ENCODE measurements at places on chromosomes 13 and 19. TPM values are rescaled to one million over a fixed set of nuclear protein-coding genes. Genes with fewer than 3 reads are reported as not detected.
A peak's percentile ranks its signal among the peaks of the same experiment; 100 is the strongest.

The NLRP9 gene
- not detected for total RNA-seq

The COG6 gene
- 10.4 TPM for total RNA-seq

The PTH2 gene
- not detected for total RNA-seq

The GFY gene
- total RNA-seq, result not detected

The SOX21 gene
- total RNA-seq, result not detected

The KLK6 gene
- total RNA-seq, result not detected

The NKG7 gene
- 2.0 TPM for total RNA-seq

The CC2D1A gene
- total RNA-seq, result 7.4 TPM

The EBPL gene
- total RNA-seq, result 48.0 TPM

The ZNF100 gene
- 6.1 TPM for total RNA-seq

The URI1 gene
- 29.5 TPM for total RNA-seq

The LPAR2 gene
- total RNA-seq, result 1.0 TPM

The TTYH1 gene
- 1.1 TPM for total RNA-seq

The ZNF112 gene
- 1.8 TPM for total RNA-seq

The FBXO27 gene
- total RNA-seq, result 3.1 TPM

The NRTN gene
- total RNA-seq, result 3.3 TPM

DNA sequence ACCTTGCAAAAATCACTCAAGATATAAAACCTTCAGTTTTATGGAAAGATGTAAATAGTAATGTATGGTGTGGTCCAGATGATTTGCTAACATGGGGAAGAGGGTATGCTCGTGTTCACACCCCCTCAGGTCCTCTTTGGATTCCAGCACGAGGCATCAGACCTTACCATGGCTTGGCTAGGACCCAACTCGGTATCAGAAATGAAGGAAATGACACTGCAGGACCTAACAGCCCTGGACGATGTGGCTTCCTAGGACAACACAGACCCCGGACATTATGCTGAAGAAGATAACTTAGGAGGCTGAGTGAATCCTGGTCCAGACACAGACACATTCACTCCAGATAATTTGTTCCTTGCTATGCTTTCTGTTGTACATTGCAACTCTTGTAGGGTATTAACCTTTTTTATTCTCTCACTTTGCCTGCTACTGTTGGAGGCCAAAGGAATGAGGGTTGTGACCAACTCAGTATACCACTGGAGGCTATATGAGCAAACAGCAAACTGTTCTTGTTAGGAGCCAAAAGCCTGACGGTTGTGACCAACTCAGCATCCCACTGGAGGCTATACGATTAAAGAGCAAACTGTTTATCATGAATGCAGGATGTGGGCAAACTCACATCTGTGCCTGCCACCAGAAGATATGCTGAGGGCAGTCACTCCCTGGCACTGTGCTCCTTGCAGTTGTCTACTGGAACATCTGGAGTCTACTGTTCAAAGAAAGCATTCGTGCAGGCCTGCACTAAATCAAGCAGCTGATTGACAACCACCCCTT is 121.7 kb downstream of the ZNF429 start:
- DNase-seq, result no peak

GRCh38 chr13:100535426-100536135 is 53.0 kb downstream of the GGACT start:
- no peak for DNase-seq

DNA sequence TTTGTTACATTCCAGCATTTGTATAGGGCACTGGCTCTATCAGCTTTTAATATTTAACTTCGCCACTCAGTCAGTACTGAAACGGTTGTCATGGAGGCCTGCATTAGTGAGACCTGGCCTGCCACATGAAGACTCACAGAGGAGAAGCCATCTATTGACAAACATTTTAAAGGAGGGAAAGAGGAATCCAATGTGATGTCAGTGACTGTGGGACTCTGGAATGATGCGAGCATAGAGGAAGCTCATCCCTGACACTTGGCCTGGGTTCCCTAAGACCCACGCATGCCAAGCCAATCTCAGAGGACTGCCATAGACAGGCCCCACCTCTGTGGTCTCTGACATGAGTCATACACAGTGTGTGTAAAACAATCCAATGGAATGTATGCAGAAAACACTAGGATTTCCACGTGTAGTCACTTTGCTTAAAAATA is 7.9 kb upstream of the DPY19L3 start:
- no peak for DNase-seq

GRCh38 chr19:38900743-38901190 is 998 bp downstream of the NFKBIB start:
- no peak for DNase-seq

GRCh38 chr19:55276720-55277430 is 3.0 kb downstream of the HSPBP1 start:
- DNase-seq, result no peak

GRCh38 chr13:110642291-110642981 is 27.1 kb downstream of the NAXD start:
- no peak for DNase-seq

DNA sequence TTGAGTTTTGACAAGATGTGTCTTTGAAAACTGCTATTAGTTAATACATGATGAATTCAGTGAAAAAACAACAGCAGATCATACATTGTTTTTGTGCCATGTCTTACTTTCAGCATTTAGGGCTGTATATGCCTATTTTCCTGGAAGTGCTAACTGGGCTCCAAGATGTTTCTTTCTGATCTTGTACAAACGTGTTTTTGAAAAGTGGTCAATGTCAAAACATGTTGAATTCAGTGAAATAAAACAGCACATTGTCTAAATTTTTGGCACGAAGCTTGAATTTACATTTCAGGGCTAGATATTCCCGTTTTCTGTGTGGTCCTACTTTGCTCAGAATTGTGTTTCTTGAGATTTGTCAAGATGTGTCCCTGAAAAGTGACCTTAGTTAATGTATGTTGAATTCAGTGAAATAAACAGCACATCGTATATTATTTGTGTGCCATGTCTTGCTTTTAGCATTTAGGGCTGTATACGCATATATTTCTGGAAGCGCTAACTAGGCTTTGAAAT is 14.7 kb upstream of the PARP4 start:
- DNase-seq, result no peak

DNA sequence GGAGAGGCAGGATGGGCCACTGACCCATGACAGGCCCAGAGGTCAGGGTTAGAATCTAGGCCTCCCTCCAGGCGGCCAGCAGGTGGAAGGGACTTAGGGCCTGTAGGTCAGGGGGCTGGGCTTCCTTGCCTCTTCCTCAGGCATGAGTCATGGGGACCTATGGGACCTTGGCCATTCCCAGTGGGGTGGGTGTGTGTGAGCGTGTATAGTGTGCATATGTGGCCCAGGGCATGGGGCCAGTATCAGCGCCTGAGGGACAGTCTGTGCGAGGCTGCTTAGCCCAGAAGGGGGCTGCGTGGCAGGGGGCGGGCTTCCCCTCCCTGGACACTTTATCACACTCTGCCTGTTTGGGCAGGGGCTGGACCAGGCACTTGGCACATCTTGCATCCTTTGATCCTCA is 13.3 kb downstream of the KCTD15 start:
- no peak for DNase-seq

DNA sequence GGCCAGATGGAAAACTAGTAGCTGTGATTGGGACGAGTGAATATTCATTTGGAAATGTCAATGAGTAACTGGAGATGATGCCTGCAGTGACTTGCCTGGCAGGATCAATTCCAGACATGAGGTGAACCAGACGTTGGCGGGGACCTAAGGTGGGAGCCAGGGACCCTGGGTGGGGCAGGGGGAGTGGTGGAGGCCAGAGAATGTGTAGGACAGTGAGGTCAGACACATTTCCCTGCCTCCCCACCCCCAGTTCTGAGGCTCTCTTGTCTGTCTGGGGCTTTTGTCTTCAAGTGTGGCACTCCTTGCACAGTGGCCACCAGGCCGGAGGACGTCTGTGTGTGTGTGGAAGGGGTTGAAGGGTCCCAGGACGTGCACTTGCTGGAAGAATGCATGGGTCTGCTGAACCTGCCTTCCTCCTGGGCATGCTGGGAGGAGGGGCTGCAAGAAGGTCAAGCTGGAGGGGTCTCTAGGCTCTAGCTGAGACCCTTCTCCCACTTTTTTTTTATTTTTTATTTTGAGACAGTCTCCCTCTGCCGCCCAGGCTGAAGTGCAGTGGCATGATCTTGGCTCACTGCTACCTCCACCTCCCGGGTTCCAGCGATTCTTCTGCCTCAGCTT is 51.6 kb downstream of the CHST8 start:
- DNase-seq, result no peak

DNA sequence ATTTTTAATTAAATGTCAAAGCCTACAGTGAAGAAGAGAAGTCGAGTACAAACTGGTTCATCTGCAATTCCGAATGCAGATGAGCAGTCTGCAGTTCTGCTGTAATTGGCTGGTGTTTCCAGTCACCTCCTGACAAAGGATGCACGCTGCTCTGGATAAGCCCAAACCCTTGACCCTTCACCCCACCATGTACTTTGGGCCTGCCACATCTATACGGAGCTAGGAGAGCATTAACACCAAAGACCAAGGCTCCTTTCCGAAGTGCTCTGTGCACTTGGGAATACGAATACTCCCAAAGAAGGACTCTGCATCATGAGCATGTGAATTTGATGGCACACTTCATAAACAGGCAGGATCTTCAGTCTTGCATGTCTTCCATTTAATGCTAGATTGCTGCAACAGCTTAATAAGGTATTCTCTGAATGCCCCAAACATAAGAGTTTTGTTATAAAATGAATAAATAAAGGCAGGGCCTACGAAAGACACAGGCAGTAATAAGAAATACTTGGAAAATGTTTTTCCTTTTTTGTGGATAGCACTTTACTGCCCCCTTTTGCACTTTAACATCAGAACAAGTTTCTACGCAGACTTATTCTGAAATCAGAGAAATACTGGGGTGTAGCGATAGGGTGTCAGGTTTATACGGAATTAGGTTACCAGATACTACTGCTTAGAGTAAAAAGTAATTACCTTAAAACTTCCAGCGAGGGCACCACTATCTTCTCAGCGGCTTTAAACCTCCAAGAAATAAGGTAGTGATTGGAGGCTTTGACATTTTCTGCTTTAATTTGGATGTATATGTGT is 15.0 kb downstream of the EFNB2 start:
- DNase-seq, result no peak

- no peak for DNase-seq
These were observed 6.8 kb upstream of the GRIN3B start for GRCh38 chr19:993361-993830.

DNA sequence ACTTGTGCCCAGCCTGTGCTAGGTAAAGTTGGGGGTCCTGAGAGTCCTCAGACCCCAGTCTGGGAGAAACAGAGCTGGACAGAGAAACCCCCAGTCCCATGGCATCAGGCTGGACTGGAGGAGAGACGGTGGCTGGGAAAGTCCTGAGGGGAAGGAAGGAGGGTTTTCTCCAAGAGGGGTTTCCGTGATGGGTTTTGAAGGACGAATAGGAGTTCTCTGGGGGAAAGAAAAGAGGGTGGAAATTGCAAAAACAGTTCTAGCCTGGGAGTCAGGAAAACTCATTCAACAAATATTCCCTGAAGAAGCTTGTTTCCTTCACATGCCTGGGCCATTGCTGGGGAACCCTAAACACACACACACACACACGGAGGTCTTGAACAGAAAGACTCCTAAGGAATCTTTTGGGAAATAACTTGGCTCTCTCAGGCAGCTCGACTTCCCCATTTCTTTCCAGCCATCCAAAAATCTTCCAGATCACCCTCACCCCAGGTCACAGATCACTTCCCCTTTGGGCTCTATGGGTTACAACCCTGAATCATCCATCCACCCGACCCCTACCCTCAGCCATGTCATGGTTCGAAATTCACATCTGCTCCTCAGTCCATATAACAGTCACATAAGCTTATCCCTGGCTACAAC is 47.5 kb downstream of the COLGALT1 start:
- DNase-seq, result no peak

- DNase-seq, result no peak
These were observed 43.4 kb upstream of the NFIC start for GRCh38 chr19:3323026-3323425.

DNA sequence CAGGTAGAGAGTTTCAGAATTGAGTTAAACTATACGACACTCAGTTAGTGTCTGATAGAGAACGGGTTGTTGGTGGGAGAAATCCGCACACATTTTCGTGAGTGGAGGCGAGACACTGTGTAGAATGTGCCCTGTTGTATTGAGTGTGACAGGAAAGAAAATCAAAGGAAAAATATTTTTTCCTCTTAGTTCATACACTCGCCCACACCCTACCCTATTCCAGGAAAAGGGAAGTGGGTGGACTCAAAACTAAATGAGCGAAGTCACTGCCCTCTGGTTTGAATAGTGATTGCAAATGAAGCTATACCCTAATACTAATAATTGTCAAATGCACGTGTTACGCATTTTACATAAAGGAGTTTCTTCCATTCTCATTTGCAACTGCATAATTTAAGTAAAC is 2.0 kb downstream of the ZNF347 start:
- no peak for DNase-seq

DNA sequence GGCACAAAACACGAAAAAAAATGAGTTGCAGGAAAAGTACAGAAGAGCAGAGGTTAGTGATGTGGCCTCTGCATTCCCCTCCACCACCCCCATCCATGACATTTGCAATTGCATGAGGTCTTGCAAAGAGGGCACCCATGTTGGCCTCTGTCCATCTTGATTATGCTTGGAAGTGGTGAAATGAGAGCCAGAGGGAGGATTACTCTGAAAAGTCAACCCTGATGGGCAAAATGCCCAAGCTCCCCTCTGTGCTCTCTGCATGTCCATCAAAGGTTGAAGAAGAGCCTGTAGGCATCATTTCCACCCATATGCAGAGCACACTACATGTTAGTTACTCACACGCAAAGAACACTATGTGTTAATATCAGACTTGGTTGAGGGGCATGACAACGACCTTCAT is 71.4 kb downstream of the SLC15A1 start:
- DNase-seq, result no peak

DNA sequence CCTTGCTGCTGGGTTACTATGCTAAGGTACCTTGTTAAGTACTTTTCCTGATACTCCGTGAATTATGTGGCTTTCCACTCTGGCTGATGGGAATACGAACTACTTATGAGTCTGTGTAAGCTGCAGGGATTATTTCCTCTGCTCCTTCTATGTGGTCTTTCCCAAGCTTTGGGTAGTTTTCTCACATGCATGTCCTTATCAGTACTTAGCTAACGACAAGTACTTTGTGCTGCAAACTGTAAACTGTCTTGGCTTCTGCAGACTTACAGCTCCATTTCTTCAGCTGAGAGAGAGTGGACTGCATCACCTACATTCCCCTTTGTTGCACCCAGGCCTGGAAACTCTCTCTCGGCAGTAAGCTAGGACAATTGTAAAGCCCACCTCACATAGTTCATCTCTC is 76.6 kb downstream of the FGF9 start:
- no peak for DNase-seq

DNA sequence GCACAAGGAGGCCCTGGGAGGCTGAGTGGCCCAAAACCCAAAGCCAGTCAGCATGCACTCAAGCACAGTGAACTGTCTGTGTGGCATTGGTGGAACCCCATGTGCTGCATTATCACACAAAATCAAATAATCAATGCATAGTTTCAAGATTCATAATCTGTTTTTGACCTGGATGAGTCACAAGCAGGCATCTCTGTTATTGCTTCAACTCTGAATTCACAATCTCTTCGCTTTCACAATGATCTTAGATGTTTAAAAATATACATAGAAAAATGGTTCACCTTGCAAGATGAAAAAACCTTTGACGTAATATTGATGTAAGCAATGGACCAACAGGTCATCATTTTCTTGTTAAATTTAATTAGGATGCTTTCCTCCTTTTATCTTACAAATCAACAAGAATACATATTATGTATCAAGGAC is 455.4 kb downstream of the IRS2 start:
- DNase-seq, result no peak

- peak; percentile 71 for DNase-seq
These were observed 4.4 kb downstream of the BCAT2 start for GRCh38 chr19:48806518-48806817.

GRCh38 chr13:109684824-109685202 is 101.6 kb downstream of the IRS2 start:
- peak; percentile 50 for DNase-seq

Data from liver (tissue), 10 donors.